ENCODE measurements at places on chromosomes 4 and X.

DNA sequence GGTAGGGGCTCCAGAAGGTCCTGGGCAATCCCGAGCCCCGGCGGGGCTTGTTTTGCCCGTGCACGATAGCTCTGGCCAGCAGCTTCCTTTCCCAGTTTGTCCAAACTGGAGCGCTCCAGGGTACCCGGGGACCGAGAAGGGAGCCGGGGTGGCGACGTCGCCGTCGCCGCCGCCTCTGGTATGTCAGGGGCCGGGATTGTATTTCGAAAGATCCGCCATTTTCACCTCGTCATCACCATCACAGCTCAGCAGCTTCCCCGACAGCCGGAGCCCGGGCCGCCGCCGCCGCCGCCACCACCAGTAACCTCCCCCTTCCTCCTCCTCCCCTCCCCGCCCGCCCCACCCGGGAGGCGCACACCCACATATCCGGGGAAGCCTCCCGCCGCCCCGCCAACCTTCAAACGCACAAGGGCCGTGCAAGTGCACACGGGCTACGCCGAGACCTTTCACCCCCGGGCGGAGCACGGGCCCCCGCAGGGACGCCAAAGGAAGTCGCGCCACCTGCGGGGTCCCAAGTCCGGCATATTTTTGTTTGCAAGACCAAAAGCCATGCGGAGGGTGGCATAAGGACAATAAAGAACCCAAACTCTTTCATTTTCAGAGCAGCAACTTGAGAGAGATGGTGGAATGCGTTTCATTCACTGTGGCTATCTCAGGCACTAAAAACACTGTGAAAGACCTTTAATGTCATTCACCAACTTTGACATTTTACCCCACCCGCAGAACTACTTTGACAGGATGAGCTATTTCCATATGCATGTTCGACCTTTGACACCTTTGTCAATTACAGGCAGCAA is at the start of gene LIN54:
LIN54 (minus strand) TSS at position 302 of the 797 bp plus-strand sequence. CDS start 25,979 bp downstream, outside the sequence.
- no peak for DNase-seq

GRCh38 chr4:52939739-52940138 is 77.6 kb downstream of the RASL11B start:
- DNase-seq: no peak

DNA sequence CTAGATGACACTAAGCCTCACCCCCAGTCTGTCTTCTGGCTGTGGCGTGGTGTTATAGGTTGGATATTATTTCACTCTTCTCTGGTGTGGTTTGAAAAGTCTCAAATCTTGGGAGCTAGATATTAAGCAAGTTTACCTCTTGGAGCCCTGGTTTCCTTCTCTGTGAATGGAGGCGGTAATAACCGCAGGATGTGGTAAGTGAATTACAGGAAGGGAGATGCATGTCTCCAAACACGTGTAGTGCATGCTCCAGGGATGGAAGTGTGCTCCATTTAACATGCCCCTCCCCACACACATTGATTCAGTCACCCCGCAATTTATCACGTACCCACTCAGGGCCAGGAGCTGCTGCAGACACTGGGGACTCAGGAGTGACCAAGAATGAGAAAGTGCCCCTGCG is 4.9 kb downstream of the ZNF275 start:
- DNase-seq: no peak

- no peak for DNase-seq
Observed at GRCh38 chrX:21723084-21723483, 34.8 kb downstream of the SMPX start.

DNA sequence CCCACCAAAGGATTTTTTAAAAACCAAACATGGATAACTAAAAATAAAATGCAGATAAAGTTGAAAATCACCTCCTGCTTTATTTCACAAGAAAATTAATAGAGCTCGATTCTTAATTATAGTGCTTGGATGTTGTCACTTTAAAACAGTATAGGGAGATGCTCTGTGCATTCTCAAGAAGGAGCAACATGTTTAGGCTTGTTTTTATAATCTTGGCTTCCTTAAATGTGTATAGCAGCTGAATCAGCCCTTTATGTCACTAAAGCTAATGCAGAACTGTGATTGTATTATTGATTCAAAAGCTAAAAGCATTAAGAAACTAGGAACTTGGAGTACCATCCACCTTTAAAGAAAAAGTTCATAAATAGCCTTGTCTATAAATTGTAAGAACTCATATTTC is 12.9 kb downstream of the UTP3 start:
- DNase-seq: no peak

DNA sequence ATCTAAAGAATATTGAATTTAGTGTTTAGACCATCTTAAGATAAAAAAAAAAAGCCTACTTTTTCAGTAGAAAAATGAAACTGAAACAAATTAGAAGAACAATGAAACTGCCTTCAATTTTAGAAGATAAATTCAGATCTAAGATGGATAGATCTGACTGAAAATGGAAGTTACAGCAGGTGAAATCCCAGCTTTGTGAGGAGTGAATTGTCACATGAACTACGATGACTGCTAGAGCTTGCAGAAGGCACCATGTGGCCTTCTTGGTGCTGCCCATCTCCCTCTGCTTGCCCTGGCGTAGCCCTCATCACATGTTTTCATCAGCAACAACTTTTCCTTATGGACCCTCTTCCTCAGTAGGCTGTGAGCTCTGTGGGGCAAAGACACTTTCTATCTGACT is 51.4 kb upstream of the EMCN start:
- DNase-seq: no peak

DNA sequence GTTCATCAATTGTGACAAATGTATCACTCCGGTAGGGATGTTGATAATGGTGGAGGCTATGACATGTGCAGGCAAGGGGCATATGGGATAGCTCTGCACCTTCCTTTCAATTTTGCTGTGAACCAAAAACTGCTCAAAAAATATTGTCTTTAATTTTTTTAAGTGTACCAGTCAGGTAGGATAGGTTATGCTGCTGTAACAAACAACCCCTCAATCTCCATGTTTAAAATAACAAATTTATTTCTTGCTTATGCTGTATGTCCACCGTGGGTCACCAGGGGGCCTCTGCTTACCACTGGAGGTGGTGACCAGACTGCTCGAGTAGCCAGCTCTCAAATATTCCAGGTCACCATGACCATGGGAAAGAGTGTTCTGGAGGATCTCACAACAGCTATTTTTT is 23.4 kb upstream of the MSX1 start:
- no peak for DNase-seq

DNA sequence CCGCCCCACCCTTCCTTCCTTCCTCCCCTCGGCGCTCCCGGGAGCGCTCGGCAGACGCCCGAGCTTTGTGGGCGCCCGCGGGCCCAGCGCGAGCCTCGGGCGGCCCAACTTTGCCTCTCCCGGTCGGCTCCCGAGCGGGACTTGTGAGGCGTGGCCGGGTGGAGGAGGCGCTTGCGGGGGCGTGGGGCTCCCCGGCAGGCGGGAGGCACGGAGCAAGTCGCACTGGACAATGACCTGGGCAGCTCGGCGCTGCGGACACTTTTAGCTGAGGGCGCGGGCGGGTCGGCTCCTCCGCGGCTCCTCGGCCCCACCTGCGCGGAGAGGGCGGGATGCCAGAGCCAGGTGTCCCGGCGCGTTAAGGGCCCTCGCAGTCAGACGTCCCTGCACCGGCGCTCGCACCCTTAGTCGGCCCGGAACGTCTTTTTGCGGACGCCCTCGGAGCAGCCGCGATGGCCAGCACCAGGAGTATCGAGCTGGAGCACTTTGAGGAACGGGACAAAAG is 385 bp downstream of the DCLK2 start:
- DNase-seq: no peak
